ENCODE measurements at places on chromosomes 1 and 21.
A peak's percentile ranks its signal among the peaks of the same experiment; 100 is the strongest.

GRCh38 chr1:109275706-109276345, 7.1 kb downstream of the PSRC1 start:
- DNase-seq: no peak

GRCh38 chr1:216500273-216500967, 77.2 kb upstream of the USH2A start:
- DNase-seq: no peak

DNA sequence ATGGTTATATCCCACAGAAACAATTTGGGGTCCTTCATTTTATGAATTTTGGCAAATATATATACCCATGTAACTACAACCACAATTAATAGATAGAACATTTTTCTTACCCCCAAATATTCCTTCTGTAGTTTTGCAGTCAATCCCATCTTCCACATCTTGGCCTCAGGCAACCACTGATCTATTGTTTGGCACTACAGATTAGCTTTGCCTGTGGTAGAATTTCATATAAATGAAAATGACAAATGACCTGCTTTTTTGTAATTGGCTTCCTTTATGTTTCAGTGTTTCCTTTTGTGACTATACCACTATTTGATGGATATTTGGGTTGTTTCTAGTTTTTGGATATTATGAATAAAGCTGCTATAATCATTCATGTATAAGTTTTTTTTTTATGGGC, 91.5 kb downstream of the MAST2 start:
- no peak for DNase-seq

- DNase-seq: no peak
Observed at GRCh38 chr1:181660621-181661020, 177.3 kb downstream of the CACNA1E start.

DNA sequence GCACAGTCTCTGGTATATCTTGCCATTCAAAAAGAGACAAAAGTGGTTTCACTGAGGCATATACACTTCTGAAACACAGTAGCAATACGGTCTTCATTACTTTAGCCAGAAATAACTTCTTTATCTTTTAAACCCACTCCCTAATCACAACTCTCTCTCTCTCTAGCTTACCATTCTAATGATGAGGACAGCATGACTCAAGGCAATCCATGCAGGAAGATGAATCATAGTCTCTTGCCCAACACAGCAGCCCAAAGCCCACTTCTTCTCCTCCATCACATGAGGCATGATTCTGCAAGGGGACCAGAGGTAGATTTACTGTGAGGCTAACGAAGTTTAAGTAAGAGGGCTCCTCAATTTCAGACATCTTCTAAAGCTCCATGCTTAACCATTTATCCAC, 285.0 kb upstream of the NR5A2 start:
- no peak for DNase-seq

GRCh38 chr1:31687601-31688000, 16.2 kb downstream of the COL16A1 start:
- DNase-seq: no peak

- no peak for DNase-seq
Observed at GRCh38 chr1:41192456-41193178, 49.5 kb downstream of the SCMH1 start.

DNA sequence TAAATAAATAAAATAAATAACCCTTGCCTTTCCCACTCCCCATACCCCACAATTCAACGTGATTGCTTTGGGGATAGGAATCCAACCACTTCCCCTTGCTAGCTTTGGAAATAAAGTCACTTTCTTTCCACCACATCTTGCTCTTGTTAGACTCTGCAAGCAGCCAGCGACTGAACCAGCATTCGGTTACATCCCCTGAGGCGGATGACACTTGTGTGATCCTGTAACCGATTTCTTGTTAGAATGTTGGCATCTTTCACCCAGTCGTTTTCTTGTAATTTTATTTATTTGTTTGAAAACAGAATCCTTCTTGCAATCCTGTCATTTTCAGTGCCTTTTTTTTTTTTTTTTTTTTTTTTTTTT, 1.6 kb upstream of the IFNGR2 start:
- no peak for DNase-seq

DNA sequence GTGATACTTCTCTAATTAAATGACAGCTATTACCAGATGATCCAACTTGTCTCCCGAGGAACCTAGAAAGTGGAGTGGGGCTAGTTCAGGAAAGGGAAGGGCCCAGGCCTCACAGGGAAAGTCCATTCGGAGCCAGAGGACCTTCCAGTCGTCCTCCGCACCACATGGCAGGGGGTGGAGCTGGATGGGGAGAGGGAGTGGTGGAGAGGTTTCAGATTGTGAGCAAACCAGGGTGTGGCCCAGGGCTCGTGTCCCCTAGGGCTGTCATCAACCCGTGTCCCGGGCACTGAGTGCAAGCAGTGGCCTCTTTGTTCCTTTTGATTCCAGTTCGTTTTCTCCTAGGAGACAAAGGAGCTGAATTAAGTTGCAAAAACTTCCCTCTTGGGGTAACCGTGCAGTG, 114.9 kb downstream of the HUNK start:
- no peak for DNase-seq

GRCh38 chr1:30537279-30537678, 186.1 kb downstream of the MATN1 start:
- no peak for DNase-seq

- no peak for DNase-seq
Observed at GRCh38 chr1:215863796-215864195, 296.7 kb downstream of the KCTD3 start.

- no peak for DNase-seq
Observed at GRCh38 chr1:15584489-15585363, at the start of gene AGMAT. TSS of gene AGMAT (minus strand) at chr1:15585051. CDS start at chr1:15584967, 84 bp downstream.

DNA sequence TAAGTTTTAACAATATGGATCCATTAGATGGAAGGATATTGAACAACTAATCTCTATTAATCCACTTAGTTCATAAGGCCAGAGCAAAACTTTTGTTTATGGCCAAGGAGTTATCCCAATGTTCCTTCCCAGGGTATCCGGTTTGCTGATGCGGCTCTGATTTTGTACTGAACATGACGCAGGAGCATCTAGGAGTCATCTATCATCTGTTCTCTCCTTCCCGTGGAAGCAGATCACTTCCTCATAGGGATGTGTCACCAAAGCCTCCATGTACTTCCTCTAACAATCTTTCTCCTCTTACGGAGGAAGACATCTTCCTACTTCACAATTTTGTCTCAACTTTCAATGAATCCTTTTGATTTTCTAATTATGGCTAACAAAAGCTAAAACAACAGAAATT, 206.6 kb downstream of the APP start:
- DNase-seq: no peak

- no peak for DNase-seq
Observed at GRCh38 chr21:30839304-30839703, 9.7 kb upstream of the KRTAP7-1 start.

DNA sequence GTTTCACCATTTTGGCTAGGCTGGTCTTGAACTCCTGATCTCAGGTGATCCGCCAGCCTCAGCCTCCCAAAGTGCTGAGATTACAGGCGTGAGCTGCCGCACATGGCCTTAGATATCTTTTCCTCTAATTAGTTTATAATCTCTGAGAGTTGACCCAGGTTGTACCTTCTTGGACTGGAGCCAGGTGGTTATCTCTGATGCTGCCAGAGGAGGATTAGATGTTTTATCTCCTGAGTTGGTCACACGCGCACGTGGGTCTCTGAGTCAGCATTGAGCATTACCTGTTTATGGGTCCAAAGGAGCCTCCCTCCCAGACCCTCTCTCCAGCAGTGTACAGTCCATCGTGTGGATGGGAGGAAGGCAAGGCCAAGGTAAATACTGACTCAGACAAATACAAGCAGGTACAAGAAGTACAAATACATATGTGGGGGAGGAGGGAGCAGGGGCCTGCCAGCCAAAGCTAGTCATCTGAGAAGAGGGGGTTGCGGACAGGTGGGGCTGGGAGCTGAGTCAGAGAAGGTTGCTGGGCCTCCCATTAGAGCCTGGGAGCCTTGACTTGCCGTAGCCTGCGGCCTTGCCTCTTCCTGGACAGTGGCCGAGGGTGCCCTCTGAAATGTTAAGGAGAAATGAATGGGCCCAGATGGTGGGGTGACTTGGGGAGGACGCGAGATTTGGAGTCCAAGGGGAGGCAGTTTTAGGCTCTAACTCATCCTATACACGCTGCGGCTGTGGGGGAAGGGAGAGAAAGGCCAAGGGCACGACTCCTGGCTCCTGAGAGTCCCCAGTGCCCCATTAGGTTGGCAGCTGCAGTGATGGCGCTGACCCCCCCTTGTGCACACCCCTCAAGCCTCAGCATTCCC, 13.1 kb downstream of the IL6R start:
- DNase-seq: peak; percentile 51

DNA sequence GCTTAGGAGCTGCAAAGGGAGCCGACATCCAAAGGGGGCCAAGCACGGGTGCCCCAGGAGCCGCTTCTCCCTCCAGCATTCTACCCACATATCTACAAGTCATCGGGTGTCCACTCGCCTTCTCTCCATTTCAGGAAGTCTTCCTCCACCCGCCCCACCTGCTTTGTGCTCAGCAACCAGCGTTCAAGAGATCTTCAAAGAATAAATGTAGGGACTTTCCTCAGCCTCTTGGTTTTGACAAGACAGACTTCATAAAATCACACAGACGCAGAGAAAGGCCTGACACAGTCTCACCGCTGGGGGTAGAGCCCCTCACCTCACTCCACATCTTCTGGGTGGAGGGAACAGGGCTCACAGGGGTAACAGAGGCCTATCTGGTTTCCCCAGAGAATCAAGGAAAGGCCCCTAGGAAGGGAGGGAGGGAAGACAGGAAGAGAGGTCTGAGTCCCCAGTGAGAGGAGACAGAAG, 49.5 kb downstream of the SSBP3 start:
- DNase-seq: no peak

GRCh38 chr1:214861615-214862014, 220.9 kb upstream of the KCNK2 start:
- DNase-seq: no peak

DNA sequence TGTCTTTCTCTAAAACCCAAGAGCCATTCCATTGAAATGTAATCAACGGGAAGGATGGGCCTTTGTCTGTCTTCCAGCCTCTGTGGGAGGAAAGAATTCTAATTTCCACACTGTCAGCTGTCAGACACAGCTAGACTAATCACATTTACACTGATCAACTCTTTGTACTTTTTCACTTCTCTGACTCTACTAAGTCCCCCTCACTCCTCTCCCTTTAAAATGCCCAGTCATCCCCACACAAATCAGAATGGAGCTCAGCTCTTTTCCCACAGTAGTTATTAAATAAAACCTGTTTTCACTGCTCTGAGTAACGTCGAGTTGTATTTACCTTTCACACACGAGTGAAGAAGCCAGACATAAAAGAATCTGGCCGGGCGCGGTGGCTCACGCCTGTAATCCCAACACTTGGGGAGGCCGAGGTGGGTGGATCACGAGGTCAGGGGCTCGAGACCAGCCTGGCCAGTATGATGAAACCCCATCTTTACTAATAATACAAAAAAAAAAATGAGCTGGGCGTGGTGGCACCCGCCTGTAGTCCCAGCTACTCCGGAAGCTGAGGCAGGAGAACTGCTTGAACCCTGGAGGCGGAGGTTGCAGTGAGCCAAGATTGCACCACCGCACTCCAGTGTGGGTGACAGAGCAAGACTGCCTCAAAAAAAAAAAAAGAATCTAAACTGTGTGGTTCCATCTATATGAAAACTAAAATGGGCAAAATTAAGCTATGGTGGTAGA, 13.3 kb downstream of the ZBTB8OS start:
- no peak for DNase-seq

GRCh38 chr1:201504179-201504631, 2.7 kb downstream of the CSRP1 start:
- DNase-seq: no peak

DNA sequence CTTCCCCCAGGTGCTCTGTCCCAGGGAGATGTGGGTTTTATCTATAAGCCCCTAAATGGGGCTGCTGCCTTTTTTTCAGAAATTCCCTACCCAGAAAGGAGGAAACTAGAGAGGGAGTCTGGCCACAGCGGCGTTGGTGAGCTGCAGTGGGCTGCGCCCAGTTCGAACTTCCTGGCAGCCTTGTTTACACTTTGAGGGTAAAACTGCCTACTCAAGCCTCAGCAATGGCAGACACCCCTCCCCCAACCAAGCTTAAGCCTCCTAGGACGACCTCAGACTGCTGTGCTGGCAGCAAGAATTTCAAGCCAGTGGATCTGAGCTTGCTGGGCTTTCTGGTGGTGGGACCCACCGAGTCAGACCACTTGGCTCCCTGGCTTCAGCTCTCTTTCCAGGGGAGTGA, 46.2 kb upstream of the PAPPA2 start:
- no peak for DNase-seq

DNA sequence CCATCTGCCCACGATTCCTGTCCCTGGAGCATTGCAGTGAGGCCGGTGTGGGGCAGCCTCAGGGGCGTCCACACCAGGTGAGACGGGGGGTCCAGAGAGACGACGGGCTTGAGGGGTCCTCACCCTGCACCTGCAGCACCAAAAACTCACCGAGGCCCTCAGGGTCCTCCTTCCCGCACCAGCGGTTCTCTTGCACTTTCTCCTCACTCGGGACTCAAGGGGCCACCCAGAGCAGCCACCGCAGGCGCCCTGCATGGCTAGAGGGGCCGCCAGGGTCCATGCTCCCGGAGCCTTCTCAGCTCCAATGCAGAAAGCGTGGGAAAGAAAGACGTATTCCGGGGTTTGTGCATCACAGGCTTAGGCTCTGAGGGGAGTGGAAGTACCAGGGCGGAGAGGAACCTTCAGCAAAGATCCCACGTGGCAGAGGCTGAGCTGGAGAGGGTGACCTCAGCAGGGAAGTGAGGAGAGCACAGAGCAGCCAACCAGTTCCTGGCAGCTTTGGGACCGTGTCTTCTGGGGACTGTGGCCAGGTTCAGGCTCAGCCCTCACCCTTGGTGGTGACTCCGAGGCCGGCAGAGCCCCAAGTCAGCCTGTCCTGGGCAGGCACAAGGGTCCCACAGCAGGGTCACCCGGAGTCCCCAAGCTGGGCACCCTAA, 19.5 kb upstream of the COL6A2 start:
- no peak for DNase-seq

GRCh38 chr1:214717351-214717750, 114.4 kb downstream of the CENPF start:
- no peak for DNase-seq

DNA sequence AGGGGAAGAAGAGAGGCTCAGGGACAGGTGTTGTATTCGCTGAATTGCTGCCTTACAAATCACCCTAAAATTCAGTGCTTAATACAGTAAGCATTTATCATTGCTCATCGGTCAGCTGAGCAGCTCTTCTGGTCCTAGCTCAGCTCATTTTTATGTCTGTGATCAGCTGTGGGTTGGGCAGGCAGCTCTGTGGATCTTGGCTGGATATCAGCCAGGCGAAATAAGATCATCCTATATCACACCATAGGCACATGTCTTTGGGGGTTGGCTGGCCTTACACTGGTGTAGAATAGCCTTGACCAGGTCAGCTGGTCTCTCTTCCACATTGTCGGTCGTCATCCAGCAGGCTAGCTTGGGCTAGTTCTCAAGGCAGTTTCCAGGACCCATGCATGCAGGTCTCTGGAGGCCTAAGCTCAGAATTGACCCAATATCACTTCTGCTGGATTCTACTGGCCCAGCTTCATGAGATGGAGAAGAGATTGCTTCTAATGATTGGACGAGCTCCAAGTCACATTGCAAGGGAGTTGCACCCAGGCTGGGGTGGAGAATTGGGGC, 448.6 kb downstream of the KIF26B start:
- no peak for DNase-seq

DNA sequence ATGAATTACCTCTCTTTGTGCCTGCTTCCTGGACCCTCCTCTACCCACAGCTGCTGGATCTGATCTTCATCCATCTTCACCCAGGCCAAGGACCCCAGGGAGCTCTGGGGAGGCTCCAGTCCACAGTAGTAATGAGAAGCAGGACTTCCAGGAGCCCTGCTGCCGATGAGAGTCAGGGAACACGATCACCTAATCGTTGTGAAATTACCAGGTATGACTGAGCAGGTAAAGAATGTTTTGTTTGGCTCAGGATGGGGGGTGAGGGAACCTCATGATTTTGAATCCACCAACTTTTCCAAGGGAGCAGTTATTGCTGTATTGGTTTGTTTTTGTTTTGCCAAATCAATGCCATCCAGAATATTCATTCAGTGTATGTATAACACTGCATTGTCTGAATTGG, 454.0 kb downstream of the PLPP3 start:
- DNase-seq: no peak

All from tibial artery (tissue), 4 donors.